ENCODE measurements at places on chromosomes 12 and 14. TPM values are rescaled to one million over a fixed set of nuclear protein-coding genes. Genes with fewer than 3 reads are reported as not detected.

DNA sequence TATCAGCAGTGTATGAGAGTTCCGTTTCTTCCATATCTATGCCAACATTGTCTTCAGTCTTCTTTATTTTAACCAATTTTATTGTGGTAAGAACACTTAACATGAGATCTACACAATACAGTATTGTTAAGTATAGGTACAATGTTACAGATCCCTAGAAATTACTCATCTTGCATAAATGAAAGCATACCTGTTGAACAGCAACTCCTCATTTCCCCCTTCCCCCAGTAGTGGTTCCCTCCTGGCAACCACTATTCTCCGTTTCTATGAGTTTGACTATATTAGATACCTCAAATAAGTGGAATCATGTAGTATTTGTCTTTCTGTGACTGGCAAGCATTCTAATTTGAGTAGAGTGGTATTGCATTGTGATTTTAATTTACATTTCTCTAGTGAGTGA, 150.5 kb downstream of the CRADD start:
- no peaks in the 10 kb centered on the region for H3K36me3 ChIP-seq
- DNase-seq: no peak
- no peaks in the 10 kb centered on the region for H3K4me1 ChIP-seq
- H3K4me3 ChIP-seq: no peak overlapping the region

DNA sequence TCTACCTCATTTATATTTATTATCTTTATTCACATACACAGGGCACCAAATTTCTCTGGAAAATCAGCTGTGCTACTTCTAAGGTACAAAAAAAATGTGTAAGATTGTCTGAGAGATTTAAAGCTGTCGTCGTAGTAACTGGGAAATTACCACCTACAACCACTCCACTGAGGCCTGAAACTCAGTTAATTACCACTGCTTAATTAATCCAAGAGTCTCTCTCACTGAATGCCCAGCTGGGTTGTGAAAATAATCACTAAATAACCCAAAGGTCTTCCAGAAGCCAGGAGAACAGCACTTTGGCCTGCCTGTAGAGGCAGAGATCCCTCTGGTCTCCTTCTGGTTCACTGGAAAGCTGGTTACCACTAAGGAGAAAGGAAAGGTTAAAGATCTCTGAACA, 207.2 kb upstream of the TMPO start:
- no peak for DNase-seq
- no peaks in the 10 kb centered on the region for H3K36me3 ChIP-seq
- H3K4me1 ChIP-seq: no peaks in the 10 kb centered on the region
- peaks cover 3% of the 10 kb centered on the region for H3K27me3 ChIP-seq
- H3K27ac ChIP-seq: no peak overlapping the region

- no peak overlapping the region for H3K27ac ChIP-seq
- no peak overlapping the region for H3K4me3 ChIP-seq
- no peak for DNase-seq
- no peaks in the 10 kb centered on the region for H3K36me3 ChIP-seq
- no peaks in the 10 kb centered on the region for H3K4me1 ChIP-seq
Observed at GRCh38 chr12:81221681-81222080, 143.8 kb downstream of the ACSS3 start.

Gene NOVA1
- total RNA-seq: not detected
